ENCODE measurements at places on chromosomes 7 and 10. TPM values are rescaled to one million over a fixed set of nuclear protein-coding genes. Genes with fewer than 3 reads are reported as not detected.

The TPK1 gene
- total RNA-seq: 1.5 TPM

The EXOSC1 gene
- total RNA-seq: 63.6 TPM

The GIMAP4 gene
- total RNA-seq: not detected

The WNT16 gene
- 1.5 TPM for total RNA-seq

The CALML5 gene
- not detected for total RNA-seq

The RPP30 gene
- 74.1 TPM for total RNA-seq

The IRF5 gene
- 3.7 TPM for total RNA-seq

The CEP55 gene
- 15.0 TPM for total RNA-seq

The KLF14 gene
- total RNA-seq: not detected

The CALCR gene
- 1.4 TPM for total RNA-seq

DNA sequence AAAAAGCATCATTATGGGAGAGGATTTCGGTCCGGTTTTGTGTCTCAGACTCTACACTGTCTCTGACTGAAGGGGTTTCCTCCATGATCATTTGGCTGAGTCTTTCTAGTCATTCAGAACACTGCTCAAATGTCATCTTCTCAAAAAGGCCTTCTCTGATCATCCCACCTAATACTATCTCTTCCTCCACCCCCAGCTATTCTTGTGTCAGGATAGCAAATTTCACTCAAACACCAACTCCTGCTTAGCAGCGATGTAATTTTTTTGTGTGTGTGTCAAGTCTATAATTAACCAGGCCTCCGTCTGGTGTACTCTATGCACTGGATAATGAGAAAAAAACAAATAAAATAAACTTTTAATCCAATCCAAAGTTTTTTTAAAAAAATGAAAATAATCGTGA, 200.4 kb downstream of the KCND2 start:
- no peak for DNase-seq

- DNase-seq: no peak
Measured at GRCh38 chr7:111162692-111163091, 71.8 kb downstream of the LRRN3 start.

DNA sequence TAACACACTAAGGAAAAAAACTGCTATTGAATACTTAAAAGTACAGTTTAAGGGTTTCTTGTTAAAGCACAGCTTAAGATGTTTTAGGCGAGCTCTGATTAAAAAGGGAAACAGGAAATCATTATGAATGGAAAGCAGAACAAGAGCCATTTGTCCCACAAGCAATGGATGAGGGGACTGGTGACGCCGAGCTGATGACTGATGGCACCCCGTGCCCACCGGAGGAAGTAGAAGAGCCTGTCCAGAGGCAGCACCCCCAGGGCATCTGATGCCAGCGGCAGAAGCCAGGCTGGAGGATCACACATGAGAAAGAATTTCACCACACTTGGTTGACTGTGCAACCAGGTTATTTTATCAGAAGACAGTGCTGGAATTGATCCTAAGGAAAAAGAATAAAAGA, 15.0 kb upstream of the INSIG1 start:
- DNase-seq: no peak

GRCh38 chr7:17056491-17057142, 174.8 kb upstream of the AGR3 start:
- DNase-seq: no peak

DNA sequence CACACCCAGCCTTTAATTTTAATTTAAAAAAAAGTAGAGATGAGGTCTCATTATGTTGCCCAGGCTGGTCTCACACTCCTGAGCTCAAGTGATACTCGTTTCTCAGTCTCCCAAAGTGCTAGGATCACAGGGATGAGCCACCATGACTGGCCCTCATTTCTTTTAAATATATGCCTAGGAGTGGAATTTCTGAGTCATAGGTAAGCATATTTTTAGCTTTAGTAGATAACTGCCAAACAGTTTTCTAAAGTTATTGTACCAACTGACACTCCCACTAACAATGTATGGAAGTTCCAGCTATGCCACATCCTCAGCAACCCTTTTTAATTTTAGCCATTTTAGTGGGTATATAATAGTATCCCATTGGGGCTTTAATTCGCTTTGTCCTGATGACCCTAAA, 13.8 kb upstream of the PPIF start:
- no peak for DNase-seq

DNA sequence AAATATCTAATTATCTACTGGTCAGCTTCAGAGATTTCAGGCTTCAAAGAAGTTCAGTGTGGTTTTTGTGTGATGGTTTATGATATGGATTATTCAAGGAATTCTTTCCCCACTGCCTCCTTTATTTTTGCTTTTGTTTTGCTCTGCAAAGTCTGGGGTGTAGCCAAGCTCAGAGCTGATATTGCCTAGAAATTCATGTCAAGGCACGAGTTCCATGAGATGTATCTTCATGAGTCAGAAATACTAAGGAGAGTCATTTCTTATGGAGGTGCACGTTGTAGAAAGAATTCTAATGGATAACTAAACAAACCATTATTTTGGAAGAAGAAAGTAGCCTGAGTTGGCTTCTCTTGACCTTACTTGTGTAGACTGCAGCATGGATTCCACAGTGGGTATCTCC, 37.4 kb downstream of the VIM start:
- no peak for DNase-seq

DNA sequence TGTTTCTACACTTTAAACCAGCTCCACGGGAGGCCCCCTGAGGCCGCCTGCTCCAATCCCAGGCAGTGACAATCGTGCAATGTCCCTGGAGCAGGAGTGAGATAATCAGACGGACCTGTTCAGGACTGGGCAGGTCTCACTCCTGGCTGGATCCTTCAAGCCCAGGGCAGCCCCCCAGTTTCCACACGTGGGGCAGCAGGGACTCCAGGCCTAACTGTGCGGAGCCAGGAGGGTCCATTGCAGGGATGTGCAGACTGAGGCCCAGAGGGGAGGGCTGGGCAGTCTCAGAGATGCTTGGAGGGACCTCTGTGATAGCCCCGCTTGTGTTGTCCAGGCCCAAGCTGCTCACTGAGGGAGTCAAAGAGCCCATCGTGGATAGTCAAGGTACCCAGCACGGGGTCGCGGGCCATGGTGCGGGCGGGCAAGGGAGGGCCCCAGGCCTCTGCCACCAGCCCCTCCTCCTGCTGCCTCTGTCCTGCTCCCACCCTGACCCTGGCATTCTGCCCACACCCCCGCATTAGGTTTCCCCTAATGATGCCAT, 110.5 kb upstream of the KCTD7 start:
- no peak for DNase-seq

GRCh38 chr10:75239096-75239790, 3.5 kb upstream of the COMTD1 start:
- DNase-seq: no peak

- no peak for DNase-seq
Measured at GRCh38 chr10:15954188-15954587, 93.9 kb upstream of the MINDY3 start.

DNA sequence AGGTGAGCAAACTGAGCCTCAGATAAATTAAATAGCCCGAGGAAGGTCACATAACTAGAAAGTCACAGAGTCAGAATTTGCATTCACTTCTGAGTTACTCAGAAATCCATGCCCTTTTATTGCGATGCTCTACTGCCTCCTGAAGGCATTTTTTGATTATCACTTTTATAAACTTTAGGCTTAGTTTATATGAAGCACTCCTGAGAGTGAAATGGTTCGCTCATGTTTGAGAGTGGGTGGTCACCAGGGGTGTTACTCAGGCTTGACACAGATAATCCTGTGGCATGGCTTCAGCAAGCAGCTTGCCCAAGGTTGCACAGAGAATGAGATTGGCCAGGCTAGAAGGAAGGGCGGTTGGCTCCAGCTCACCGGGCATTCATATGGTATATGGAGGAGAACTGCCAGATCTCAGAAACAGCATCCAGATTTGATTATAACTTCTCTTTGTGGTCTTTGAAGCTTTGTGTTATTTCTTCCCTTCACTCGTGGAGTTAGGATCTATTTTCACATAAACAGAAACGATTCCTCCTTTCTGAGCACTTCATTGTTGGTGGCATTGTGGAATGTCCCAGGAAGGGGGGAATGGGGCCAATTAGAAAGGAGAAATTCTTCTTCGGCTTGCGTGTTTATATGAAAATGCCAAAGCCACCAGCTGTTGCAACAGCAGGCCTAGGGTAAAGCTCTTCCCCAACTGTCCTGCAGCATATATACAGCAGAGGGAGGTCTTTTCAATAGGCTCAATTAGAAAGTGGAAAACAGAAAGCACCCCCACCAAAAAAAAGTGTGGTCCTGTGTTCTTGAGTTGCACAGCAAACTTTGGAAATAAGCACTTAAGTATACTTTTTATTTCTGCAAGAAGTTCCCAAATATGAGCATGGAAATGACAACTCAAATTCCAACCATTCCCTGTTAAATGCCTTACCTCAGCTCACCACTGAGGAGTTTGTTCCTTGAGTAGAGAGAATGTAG, 628.8 kb downstream of the SUGCT start:
- no peak for DNase-seq

DNA sequence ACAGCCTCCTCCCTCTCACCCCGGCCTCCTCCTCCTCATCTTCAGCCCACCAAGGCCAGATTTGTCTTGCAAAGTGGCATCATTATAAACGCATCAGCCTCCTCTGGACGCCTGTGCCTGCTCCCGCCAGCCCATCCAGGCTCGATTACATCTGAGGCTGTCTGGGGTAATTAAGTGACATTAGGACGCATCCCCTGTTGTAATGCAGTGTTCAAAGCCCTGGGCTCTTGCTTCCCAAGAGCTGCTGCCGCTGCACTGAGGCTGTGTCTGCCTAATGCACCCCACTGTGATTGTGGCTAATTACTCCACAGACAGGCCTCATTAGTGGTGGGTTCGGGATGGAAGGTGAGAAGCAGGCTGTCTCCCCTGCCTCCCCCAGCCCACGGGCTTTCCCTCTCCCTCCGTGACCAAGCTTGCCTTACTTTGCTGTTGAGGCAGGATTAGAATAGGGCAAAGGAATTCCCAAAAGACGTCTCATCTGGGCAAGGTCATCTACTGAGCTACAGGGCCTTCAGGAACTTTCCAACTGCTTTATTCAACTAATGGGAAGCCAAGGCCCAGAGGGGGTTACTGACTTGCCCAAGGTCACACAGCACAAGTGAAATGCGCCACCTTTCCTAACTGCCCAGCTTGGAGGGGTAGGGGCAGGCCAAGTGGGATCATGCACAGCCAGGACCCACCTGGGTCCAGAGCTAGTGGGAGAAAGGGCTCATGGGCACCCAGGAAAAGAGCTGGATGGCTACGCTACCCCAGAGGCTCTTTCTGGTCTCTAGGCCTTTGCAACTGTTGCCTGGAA, 66.2 kb upstream of the PCBD1 start:
- DNase-seq: no peak

GRCh38 chr7:7553386-7553785, 13.3 kb upstream of the MIOS start:
- no peak for DNase-seq

GRCh38 chr10:1540144-1540543, 197.2 kb downstream of the ADARB2 start:
- DNase-seq: no peak

- no peak for DNase-seq
Measured at GRCh38 chr7:121163699-121164098, 165.1 kb upstream of the WNT16 start.

GRCh38 chr7:27143023-27143949, at the start of gene HOXA5:
Gene HOXA5, minus strand, starts transcription at chr7:27143681. Its CDS starts 74 bp downstream, at chr7:27143607.
- peak; percentile 91 for DNase-seq
